Epithelial cell of esophagus (primary cell): ENCODE measurements at places on chromosomes 2 and 18.
A peak's percentile ranks its signal among the peaks of the same experiment; 100 is the strongest.

- peak; percentile 32 for DNase-seq
Observed at GRCh38 chr2:42770288-42771131, 6.6 kb upstream of the OXER1 start.

GRCh38 chr2:36433311-36434217, 78.0 kb downstream of the CRIM1 start:
- peak; percentile 91 for DNase-seq

GRCh38 chr2:133768658-133769435, 200.6 kb upstream of the NCKAP5 start:
- peak; percentile 69 for DNase-seq

- DNase-seq = peak; percentile 63
Observed at GRCh38 chr2:69773206-69773605, 31.3 kb downstream of the ANXA4 start.

GRCh38 chr2:237874585-237875161, 15.2 kb downstream of the RAMP1 start:
- DNase-seq = peak; percentile 89

- no peak for DNase-seq
Observed at GRCh38 chr18:70535041-70535440, 246.2 kb downstream of the SOCS6 start.

- DNase-seq = peak; percentile 8
Observed at GRCh38 chr2:196480653-196481323, 158.7 kb upstream of the CCDC150 start.

GRCh38 chr2:240869109-240869955, 708 bp downstream of the AGXT start:
- DNase-seq = no peak

DNA sequence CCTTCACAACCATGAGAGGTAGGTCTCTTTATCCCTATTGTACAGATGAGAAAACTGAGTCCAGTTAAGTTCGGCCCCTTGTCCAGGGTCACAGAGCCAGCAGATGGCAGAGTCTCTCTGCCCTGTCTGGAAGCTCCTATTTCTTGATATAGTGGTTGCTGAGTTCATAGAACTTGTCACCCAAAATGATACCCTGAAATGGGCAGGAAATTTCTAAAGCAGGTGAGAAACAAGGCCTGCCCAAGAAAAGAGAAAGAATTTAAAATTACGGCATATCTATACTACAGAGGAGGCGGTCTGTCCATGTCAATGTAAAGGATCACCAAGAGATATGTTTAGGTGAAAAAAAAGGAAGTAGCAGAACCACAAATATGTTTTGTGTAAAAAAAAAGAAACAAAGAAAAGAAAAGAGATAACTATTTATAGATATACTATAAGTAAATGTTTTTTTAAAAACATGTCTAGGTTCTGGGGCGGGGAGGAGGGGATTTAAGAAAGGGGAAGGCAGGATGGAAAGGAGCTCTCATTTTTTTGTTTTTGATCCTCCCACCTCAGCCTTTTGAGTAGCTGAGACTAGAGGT, 39.8 kb downstream of the MYO7B start:
- DNase-seq = no peak

- DNase-seq = no peak
Observed at GRCh38 chr18:49617329-49617695, 55.5 kb downstream of the LIPG start.

- DNase-seq = peak; percentile 78
Observed at GRCh38 chr2:47724221-47724981, 58.5 kb upstream of the MSH6 start.
